Fibroblast of skin of left biceps (primary cell): ENCODE measurements at places on chromosomes 3 and 15.

DNA sequence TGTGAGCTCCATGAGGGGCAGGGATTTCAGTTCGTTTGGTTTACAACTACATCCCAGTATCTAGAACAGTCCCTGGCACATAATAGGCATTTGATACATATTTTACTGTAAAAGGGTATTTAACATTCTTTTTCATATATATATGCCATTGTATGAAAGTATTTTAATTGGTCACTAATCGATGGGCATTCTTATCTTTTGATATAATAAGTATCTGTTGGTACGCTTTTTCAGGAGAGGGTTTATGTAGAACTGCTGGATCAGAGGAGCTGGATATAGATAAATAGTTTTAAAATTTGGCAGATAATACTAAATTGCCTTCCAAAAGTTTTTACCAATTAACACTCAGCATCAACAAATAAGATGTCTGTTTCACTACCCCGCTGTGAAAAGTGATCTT lies 978 bp upstream of the RSL24D1 start:
- no peak for DNase-seq

DNA sequence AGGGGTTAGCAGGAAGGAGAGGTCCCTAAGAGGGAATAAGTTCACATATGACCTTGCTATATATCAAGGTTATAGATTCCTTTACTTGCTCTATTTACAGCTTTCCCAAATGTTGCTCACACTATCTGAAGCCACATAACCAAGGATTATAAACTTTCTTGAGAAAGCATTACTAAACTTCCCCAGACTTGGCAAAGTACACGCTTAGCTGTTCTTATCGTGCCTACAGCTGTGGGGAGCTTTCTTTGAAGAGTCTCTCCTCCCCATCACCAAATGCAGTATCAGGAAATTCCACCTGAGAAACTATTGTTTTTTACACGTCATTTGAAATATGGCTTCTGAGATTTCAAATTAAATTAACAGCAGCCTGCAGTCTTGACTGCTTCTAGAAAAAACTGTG lies 284.5 kb downstream of the CHL1 start:
- DNase-seq: no peak

DNA sequence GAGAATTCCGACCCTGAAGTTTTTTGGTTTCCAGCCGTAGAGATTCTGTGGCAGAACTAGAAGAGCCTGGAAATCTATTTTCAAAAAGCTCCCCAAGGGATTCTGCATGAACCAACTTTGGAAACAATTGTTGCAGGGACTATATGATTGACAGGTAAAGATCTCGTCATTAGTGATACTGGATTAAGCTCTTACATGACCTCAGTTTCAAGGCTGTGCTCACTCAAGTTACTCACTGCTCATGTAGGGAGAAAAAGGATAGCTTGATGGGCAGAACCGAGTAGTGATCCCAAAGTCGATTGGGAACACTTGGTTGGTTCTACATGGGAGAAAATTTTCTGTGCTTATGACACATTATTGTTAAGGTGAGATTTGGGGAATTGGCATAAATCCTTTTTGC lies 142.3 kb upstream of the RASGRP1 start:
- DNase-seq: no peak

- DNase-seq: no peak
Observed at GRCh38 chr3:53311882-53312281, 35.5 kb downstream of the DCP1A start.

- DNase-seq: no peak
Observed at GRCh38 chr3:142056656-142057330, 92.6 kb downstream of the TFDP2 start.

DNA sequence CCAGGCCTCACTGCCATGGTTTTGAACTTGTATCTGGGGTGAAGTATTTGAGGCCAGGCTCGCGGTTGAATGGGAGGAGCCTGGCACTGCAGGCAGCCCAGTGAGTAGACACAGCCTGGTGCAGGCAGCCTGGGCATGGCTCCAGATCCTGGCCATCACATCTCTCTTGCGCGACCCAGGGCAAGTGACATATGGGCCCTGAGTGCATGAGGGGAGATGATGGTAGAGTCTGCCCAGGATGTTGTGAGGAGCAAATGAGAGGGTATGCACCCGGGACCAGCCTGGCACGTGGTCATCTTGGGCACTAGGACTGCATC lies 103.5 kb downstream of the TBC1D2B start:
- DNase-seq: no peak

GRCh38 chr3:33717616-33717865 lies 513 bp downstream of the CLASP2 start:
- no peak for DNase-seq

DNA sequence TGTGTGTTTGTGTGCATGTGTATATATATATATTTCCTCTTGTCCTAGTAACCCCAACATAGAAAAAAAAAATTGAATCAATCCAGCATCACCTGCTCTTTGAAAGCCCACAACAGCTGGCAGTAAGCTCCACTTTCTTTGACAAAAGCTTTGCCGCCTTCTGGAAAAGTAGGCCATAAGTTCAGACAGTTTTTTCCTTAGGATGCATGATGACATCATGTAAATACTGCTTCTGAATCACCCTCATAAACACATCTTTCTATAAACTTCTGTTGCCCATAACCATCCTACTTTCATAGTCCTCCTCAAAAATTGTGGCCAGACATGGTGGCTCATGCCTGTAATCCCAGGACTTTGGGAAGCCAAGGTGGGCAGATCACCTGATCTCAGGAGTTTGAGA lies 67.4 kb downstream of the CSNK1G1 start:
- DNase-seq: no peak

- DNase-seq: no peak
Observed at GRCh38 chr3:30760040-30760695, 134.3 kb downstream of the GADL1 start.

- DNase-seq: no peak
Observed at GRCh38 chr3:167650459-167650858, 3.3 kb downstream of the WDR49 start.

DNA sequence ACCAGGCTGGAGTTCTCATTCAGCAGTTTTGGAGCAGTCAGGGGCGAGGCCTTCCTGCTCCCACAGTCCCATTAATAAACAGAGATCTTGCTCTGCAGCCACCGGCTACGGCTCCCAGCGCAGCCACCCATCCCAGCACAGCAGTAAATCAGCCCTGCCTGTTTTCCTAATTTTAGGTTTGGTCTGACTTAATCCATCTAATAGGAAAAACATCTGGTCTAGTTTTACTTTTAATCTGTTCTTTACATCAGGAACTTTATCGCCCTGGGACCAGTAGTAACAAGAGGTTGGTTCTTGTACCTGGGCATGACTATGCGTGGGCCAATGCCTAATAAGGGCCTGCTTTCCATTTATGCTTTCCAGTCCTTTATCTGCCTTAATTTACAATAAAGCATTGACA lies 264.0 kb upstream of the DPH6 start:
- no peak for DNase-seq

DNA sequence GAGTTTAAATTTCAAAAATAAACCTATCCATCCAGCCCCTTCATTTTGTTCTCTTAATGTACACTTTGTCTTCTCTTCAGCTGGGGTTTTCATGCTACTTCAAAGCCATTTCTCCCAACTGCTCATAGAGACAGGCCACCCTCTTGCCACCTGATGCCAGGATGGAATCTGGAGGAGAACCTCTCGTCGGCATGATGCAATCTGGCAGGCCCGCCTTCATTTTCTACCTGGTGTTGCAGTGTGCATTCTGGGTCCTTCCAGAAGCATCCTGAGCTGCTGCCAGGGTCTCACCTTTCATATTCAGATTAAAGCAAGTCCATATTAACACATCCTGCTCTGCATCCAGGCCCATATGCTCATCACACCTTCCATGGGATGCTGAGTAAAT lies 60.8 kb downstream of the CTNNB1 start:
- no peak for DNase-seq

DNA sequence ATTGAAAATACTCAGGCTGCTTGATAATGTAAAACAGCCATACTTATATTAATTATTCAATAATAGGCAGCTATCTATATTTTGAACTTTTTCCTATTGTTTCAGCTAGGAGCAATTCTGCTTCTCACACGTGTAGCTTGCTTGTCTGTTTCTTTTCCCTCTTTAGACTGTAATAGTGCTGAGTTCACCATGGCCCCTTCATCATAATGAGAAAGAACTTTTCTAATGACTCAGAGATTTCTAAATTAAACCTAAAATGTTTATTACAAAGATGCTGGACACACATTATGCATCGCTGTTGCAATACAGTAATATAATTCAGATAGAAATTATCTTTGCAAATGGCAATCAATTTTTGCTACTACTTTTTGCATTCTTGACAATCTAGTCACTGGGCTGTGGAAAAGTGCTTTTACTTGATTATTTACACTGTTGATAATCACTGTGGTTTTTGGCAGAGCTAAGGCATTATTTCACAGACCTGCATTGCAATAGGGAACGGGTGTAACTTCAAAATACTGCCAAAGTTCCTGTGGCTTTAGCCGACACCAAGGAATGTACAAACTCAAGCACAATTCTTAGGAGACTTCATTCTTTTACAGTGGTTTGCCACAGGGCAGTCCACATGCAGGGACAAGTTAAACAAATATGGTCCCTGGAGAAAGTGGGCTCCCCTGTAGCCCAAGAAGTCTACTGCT lies 281.0 kb upstream of the TBL1XR1 start:
- peak; percentile 99 for DNase-seq

GRCh38 chr3:165389064-165389463 lies 192.9 kb upstream of the SLITRK3 start:
- peak; percentile 1 for DNase-seq

DNA sequence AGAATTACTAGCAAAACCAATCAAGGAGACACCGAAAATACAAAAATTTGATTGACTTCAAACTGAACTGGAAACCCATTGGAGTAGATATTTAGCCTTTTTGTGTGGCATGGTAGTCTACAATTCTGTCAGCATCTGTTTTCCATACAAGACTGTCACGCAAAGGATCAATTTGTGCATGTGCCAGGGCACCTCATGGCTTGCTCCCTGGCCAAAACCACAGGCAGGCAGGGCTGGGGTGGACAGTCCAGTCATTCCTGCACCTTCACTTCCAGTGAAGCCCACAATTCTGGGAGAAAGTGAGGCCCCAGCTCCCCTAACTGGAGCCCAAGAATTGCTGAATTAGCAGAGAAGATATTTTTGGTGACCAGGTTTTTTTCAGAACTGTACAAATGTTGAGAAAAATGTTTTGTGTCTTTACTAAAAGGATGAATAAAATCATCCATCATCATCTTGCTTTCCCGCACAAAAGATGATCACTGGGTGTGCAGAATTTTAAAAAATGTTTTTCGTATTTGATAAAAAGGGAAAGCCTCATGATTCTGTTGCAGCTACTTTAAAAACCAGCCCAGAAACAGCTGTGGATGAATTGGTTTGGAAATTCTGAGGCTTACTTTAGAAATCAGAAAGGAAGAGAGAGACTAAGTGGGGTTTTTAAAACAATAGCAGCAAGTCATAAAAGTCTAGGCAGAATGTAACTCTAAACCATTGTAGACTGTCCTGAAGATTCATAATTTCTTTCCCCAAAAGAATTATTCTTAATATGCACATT lies 86.4 kb downstream of the PCCB start:
- DNase-seq: no peak

DNA sequence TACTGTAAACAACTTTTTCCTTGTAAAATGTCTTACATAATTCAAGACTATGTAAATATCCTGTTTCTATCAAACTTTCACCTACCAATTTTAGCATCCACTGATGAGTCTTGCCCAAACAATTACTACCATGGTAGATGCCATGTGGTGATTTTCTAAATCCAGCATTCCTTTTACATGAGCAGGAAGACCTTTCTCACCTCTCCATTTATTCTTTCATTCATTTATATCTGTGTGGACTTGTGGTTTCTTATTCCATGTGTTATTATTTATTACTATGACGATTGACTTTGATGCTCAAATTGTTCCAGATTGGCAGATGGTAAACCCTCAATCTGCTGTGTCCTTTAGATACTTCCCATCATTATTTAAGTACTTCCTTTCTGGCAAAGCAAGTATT lies 62.4 kb downstream of the IFT57 start:
- DNase-seq: no peak

DNA sequence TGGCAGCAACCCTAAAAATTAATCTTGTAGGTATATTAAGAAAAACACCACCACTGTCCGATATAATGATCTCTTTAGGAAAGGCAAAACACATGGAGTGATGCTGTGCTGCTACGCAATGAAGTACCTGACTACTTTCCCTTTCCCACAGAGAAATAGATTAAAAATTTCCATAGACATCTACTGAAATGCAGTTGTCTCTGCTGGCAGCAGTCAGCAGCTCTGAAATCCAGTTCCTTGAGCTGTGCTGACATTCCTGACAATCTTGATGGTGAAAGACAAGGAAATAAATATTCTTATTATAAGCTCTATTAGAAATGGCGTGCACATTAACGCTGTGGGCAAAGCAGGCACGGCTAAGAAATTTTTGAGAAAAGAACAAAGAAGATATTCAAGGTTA lies 287.6 kb downstream of the IL5RA start:
- no peak for DNase-seq

DNA sequence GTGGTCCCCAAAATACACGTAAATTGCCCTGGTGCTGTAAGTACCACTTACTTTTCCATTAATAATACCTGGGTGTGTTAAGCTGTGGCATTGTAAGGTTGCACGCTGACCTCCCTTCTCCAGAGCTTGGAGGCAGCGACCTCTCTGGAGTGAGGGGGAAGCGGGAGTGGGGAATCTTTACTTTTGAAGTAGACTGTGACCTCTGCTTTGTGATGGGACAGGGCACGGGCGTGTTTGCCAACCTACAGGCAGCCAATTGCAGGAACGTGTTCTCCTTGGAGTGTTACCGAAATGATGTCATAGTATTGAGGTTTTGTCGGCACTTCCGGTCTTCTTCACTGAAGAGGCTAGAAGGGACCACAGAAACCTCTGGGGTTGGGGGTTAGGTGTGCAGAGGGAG lies 227.3 kb upstream of the C2CD4B start:
- DNase-seq: no peak

DNA sequence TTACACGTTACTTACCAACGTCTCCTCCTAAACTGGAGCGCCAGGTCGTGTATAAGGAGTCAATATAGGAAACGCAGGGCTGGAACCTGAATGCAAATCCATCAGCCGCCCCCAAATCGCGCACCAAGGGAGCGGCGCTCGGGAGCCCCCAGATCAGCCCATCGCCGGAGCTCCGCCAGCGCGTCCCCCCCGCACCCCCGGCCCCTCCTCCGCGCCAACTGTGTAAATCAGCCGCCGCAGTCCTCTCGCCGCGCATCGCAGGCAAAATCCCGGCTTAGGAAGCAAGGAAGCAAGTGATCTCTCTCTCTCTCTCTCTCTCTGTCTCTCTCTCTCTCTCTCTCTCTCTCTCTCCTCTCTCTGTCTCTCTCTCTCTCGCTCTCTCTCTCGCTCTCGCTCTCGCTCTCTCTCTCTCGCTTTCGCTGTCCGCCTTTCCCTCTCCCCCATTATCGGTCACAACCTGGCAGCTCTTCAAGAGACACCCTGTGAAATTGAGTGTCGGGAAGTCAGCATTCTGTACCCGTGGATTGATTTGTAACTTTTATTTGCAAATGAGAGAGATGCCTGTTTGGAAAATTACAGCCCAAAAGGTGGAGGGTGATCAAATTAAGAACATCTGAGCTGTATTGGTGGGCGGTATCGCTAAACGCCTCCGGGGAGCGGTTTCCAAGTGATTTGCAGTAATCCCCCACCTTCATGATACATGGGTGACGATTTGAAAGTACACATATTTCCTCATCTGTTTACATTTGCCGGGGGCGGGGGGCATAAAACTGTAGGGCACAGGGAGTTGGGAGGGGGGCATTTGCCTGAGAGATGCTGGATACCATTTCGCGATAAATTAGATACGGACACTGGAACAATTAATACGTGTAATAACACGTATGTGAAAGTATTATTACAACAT lies 645 bp upstream of the SLITRK3 start:
- no peak for DNase-seq
